GM06990 (cell line): ENCODE measurements at places on chromosomes 1 and 21.

DNA sequence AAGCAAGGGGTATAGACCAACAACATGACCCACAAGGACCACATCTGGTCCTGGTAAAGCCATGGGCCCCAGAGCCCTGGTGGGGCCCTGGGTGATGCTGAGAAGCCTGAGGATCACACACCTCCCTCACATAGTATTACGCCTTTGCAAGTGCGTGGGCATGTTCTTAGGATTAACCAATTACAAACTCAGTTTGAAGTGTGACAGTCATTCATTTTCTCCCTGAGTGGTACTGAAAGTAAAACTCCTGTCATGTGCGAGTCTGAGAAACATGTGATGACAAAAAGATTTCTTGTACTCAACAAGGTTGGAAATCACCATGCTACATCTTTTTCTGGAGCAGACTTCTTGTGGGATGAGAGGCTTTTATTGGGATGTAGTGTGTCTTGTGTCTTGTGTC is 315.3 kb upstream of the DUSP10 start:
- no peak for DNase-seq

DNA sequence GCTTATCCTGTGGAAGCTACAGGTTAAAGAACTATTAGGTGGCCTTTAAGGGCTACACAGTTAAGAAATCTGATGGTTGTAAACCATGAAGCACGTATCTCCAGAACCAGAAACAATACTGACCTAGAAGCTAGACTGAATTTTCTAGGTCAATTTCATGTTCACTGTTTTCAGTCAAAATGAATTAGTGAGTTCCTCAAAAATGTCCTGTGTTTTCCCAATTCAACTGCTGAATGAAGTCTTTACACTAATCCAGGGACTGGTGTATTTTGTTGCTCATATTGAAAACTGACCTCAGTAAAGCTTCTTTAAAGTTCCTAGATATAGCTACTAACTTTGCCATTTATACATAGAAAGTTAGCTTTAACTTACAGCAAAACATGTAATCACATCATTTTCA is 6.0 kb downstream of the HNRNPU start:
- no peak for DNase-seq

- no peak for DNase-seq
Observed at GRCh38 chr1:198254948-198255347, 98.2 kb downstream of the NEK7 start.

GRCh38 chr1:115114308-115114707 is 25.0 kb upstream of the TSPAN2 start:
- DNase-seq: no peak

DNA sequence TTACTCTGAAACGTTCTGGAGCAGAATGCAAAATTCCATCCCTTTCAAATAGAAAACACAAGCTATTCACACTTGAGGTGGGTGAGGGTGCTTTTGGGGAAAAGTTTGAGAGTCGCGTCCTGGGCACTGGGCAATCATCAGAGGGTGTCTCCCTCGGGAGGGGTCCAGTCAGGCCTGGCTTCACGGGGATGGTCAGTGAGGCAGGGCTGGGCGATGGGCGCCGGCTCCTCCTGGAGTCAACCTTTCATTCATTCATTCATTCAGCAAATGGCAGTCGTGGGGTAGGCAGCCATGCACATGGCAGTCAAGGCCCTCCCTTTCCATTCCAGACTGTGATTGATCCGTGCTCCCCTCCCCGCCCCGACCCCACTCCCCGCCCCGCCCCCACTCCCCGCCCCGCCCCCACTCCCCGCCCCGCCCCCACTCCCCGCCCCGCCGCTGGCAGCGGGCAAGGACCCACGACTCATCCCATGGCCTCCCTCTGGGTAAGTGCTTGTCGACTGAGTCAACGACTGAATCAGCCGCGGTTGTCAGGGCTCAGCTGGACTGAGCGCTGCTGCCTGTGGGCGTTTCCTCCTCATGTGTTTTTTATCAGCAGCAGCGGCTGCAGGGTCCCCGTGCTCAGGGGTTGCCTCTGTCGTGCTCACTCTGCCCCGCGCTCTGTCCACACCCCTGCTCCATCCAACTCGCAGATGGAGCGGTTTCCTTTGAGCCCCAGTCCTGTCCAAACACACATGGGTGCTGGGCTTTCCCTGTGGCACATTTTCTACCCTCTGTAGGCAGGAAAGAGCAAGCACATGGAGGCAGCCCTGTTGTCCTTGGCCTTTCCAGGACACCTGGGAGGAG is 12.5 kb upstream of the SPSB1 start:
- DNase-seq: no peak

- no peak for DNase-seq
Observed at GRCh38 chr1:203281851-203282661, 23.3 kb upstream of the BTG2 start.

- DNase-seq: peak; percentile 51
Observed at GRCh38 chr1:160768295-160768657, 27.7 kb upstream of the LY9 start.

- no peak for DNase-seq
Observed at GRCh38 chr1:230570724-230571360, 71.4 kb upstream of the COG2 start.

DNA sequence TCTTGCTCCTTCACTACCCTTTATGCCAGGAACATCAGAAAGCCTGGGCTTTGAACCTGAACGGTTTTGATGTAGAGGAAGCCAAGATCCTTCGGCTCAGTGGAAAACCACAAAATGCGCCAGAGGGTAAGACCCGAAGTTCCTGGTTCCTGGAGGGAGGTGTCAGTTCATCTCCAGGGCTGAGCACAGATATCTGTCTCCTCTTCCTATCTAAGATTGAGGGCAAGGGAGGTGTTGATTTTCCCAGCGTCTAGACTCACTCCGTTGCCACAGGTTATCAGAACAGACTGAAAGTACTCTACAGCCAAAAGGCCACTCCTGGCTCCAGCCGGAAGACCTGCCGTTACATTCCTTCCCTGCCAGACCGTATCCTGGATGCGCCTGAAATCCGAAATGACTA is 915 bp downstream of the CDC20 start:
- no peak for DNase-seq

GRCh38 chr1:200205216-200205995 is 177.9 kb downstream of the NR5A2 start:
- DNase-seq: no peak

- no peak for DNase-seq
Observed at GRCh38 chr1:237570530-237570929, 320.2 kb downstream of the ZP4 start.

- DNase-seq: no peak
Observed at GRCh38 chr1:162916821-162917613, 56.0 kb upstream of the CCDC190 start.

DNA sequence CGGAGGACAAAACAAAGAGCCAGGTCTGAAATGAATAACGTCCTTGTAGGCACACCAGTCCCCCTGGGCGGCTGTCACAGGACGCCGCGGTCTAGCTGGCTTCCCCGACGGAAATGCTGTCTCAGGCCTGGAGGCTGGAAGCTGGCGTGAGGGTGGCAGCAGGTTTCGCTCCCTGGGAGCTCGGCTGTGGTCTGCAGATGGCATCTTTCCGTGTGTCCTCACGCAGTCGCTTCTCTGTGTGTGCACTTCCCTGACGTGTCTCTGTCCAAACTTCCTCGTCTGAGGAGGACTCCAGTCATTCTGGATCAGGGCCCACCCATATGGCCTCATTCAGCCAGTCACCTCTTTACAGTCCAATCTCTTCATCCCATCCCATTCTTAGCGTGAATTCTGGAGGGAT is 14.2 kb downstream of the TNFRSF14 start:
- DNase-seq: no peak

DNA sequence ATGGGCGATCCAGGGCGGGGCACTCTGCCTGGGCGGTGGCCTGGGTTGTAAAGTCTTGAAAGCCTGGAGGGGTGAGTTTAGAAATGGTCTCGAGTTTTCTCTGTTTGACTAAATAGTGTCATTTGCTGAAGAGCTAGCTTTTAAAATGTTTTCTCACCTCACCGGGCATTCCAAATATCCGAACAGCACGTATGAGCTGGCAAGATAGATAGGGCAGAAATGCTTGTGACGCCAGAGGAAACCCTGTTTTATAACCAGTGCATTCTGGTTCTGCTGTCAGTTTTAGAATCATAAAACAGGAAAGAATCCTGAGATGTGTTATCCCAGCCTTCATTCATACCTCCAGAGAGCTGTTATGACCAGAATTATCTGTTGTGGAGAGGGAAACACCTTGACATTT is 725 bp downstream of the RTCA start:
- no peak for DNase-seq

DNA sequence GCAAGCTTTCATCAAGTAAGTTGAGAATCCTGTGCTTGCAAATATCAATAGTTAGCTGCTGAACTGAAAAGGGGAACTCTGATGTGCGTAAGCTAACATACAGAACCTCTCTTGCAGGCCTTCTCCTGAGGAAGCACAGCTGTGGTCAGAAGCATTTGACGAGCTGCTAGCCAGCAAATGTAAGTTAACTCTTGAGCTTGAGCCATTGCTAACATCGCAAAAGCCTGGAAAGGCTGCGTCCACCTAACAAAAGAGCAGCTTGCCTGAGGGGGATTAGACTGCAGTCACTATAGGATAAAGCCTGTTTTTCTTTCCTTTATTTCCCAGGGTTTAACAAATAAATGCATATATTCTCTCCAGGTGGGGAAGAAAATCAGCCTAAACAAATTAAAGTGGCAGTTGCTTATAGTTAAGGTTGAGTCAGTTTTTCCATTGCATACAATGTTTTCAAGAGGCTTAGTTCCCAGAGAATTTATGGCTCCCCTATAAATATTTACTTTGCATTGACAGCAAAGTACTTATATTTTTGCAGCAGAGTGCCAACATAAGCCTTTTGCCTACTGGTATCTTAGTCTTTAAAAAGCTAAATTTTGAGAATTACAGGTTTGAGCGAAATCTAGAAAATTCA is 1.5 kb downstream of the RGS2 start:
- peak; percentile 24 for DNase-seq
